ENCODE measurements at places on chromosomes 2 and 18.

DNA sequence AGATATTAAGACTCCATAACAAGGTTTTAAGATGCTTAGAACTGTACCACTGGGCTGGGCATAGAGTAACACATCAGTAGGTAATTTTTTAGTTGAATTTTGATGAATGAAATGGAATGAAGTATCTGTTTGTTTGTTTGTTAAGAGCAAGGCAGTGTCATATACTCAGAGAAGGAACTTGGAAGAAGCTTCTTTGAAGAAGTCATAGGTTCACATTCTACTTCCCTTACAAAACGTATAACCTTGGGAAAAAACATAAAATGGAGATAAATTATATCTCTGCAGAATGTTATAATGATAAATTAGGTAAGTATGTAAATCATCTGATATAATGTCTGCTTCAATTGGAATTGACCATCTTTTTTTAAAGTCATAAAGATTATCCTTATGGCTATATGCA is 122.1 kb upstream of the SLC39A10 start:
- no peak for DNase-seq

DNA sequence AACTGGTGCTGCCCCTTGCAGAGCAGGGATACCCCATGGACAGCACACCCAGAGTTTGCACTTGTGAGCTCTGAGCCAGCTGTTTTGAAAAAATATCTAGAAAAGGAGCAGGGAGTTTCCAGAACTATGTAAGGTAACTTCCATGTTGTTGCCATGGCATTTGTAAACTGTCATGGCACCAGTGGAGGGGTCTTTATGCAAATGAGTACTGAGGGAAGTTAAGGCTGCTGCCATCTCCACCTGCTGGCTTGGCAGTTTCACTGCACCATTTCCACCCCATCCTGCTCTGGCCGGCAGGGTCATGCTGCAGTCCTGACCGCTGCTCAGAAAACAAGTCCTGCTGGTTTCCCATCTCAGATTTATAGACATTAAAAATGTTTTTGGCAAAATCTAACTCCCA is 52.3 kb upstream of the SNTG2 start:
- DNase-seq, result no peak

GRCh38 chr2:57965961-57966360 is 80.6 kb upstream of the VRK2 start:
- DNase-seq, result no peak

- DNase-seq, result no peak
Observed at GRCh38 chr2:59806486-59806885, 747.0 kb downstream of the BCL11A start.

DNA sequence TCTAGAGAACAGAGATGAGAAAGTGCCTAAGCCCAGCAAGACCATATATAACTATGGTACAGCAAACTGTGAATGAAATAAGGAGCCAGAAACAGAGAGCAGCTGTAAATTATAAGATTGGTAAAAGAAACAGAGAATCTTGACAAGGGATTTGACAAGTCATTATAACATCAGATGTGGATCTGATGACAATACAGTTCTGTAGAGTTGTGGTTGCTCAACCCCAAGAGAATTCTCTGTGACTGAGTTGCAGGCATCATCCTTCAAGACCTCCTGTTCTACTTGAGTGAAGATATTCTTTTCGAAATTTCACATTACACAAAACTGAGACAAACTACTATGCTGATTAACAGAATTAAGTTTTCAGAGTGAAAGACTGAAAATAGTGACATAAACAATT is 343.1 kb upstream of the SLC39A10 start:
- DNase-seq, result no peak

DNA sequence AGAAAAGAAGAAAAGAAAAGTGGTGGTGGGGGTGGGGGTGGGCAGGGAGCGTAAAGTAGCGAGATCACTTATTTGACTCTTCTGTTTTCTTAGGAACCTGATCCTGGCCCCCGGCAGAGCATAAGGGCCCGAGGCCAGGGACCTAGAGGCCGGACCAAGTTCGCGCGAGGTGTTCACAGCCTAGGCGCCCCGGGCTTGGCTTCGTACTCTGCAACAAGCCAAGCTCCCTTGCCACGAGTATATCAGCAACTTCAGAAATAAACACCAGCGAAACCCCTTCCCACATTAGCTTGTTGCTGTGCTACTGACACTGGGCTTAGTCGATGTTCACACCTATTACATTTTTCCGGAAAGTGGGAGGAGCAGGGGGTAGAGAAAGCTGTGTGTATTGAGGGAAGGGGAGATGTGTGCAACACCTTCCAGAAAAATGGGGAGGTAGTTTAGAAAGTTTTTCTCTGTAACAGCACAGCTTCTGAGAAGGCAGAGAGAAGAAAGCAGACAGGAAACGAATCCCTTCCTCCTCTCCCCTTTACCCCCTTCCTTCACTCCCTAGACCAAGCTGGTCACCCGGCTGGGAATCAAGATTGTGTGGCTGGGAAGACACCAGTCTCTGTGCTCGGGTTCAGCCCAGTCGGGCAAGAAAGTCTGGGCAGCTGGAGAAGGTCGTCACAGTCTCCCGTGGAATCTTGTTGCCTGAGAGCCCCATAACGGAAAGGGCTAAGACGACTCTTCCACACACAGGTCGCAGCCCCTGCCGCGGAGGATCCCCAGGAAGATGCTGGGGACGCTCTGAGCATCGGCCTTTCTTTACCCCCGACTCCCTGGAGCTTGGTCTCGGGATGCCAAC is 12.0 kb upstream of the SATB2 start:
- no peak for DNase-seq

- DNase-seq, result no peak
Observed at GRCh38 chr2:215272918-215273317, 38.9 kb upstream of the ATIC start.

DNA sequence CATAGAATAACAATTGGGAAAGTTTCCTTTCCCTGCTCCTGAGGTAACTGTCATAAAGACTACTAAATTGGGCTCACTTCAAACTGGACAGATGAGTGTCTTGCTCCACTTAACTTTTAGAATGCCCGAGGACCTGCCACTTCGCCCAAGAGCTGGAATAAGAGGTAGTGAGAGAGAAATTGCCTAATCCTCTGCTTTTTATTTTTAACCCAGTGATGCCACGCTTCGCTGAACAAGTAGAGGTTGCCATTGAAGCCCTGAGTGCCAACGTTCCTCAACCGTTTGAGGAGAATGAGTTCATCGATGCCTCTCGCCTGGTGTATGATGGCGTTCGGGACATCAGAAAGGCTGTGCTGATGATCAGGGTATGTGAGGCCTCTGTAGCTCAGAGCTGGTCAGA is 269.4 kb upstream of the LRRTM1 start:
- no peak for DNase-seq

GRCh38 chr18:29457316-29457889 is 1280.5 kb upstream of the CDH2 start:
- no peak for DNase-seq

GRCh38 chr2:201654616-201655384 is 11.5 kb upstream of the TMEM237 start:
- no peak for DNase-seq

- no peak for DNase-seq
Observed at GRCh38 chr2:118134650-118135049, 46.4 kb downstream of the INSIG2 start.

DNA sequence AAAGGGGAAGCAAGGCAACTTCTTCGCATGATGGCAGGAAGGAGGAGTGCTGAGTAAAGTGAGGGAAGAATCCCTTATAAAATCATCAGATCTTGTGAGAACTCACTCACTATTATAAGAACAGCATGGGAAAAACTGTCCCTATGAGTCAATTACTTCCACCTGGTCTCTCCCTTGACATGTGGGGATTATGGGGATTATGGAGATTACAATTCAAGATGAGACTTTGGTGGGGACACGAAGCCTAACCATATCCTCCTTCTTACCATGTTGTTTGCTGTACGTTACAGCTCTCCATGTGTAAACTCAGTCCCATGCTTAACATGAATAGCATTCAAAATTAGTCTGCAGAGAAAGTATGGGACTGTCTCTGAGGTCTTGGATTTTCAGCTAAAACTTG is 1096.8 kb upstream of the ACVR2A start:
- DNase-seq, result no peak

All from stimulated activated CD8-positive, alpha-beta memory T cell treated with anti-CD3 and anti-CD28 coated beads, Interleukin-4, amount 100 ng/mL, for 4 hours (primary cell).